Stimulated activated CD4-positive, alpha-beta T cell treated with anti-CD3 and anti-CD28 coated beads, Interleukin-1b, Interleukin-23, amount 100 ng/mL, for 1 hour (primary cell): ENCODE measurements at places on chromosomes 7 and 10.

- DNase-seq = no peak
Observed at GRCh38 chr10:122570920-122571319, 10.4 kb downstream of the DMBT1 start.

GRCh38 chr7:1611708-1612241 is 41.9 kb upstream of the PSMG3 start:
- no peak for DNase-seq

GRCh38 chr10:78461333-78461732 is 427.7 kb downstream of the RPS24 start:
- no peak for DNase-seq

DNA sequence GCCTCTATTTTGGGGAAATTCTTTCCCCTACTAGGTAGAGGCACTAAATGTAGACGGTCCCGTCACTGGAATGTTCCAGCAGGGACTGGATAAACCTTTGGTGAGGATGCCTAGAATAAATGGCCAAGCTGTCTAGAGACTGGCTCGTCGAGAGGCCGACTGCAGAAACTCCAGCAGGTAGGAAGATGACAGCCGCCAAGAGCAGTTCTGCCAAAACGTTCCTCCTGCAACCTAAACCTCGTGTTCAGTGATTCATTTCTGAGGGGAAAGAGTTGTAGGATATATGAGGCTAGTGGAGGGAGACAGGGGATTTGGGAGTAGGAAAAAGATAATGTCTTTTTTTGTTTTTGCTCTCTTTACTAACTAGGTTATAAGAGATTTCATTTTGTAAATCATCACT is 184.7 kb upstream of the GDF10 start:
- no peak for DNase-seq

DNA sequence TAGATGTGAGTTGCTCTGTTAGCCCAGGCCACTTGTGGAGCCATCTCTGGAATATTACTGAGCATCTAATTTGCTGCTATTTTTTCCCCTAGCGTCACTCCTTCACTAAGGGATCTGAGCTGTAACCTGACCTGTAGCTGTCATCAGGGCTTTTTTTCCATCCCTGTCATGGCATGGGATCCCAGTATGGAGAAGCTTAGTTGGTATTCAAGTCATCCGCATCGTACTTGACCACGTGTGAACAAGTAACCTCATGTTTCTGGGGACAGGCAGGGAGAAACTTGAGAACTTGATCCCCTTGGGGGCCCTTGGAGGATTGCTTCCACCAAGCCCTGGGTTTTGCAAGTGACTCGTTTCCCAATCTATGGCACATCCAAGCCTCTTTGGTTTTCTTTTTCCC is 474.4 kb upstream of the GALNT17 start:
- DNase-seq = no peak

DNA sequence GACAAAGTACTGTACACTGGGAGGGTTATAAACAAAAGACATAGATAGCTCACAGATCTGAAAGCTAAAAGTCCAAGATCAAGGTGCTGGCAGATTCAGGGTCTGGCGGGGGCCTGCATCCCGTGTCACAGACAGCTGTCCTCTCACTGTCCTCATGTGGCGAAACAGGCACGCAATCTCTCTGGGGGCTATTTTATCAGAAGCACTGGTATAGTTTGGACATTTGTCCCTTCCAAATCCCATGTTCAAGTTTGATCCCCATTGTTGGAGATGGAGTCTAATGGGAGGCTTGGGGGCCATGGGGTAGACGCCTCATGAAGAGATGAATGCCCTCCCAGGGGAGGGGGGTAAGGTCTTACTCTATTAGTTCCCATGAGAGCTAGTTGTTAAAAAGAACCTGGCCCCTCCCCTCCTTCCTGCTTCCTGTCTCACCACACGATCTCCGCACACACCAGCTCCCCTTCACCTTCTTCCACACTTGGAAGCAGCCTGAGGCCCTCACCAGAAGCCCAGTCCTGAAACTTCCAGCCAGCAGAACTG is 72.5 kb upstream of the UCN3 start:
- no peak for DNase-seq

DNA sequence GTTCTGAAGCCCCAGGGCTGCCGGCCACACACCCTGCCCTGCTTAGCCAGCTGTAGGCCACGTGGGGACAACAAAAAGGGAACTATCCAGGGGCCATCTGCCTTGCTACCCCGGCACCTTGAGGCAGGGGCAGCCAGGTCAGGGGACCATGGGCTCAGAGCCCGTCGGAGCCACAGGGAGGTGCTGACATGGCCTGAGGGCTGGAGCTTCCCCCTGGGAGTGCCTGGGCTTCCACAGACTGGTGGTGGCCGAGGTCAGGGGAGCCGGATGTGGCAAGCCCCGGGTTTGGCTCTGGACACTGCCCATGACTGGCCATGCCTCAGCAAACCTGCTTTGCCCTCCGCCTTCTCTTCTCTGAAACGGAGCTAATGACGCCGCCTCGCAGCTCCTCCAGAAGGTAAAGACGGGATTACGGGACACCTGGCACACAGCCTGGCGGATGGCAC is 178.5 kb downstream of the EBF3 start:
- DNase-seq = no peak

DNA sequence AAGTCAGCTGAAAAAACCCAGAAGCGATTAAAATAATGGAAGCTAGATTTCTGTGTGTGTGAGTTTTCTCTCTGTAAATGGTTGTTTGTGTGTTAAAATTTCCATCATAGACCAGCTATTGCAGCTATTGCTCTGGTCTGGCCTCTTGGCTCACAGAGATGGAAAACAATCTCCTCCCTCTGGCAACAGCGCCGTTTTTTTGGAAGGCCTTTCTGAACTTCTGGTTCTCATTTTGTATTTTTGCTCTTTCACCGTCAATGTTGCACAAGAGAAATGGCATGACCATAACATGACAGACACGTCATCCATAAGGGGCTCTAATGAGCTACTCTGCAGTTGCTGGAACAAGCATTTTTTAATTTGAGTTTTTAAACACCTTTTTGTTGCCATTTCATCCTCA is 91.0 kb downstream of the CUBN start:
- no peak for DNase-seq

DNA sequence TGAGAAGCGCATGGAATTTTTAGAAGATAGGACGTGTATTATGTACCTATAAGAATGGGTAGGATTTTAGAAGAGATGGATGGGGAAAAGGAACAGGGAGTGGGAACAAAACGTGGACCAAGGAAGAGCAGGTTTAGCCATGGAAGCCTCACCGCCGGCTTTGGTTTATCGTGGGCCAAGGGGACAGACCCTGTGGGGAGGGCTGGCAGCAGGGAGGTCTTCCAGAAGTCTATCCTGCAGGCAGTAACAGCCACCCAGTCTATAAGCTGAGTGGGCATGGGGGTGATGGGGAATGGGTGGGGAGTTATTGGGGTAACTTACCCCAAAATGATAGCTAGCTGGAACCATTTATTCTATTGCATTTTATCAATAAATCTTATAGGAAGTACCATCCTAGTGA is 44.9 kb downstream of the IKZF1 start:
- no peak for DNase-seq

- no peak for DNase-seq
Observed at GRCh38 chr7:85522070-85522469, 335.2 kb upstream of the SEMA3D start.

- DNase-seq = no peak
Observed at GRCh38 chr7:102029616-102030015, 212.2 kb downstream of the CUX1 start.

- DNase-seq = no peak
Observed at GRCh38 chr10:45383682-45384330, 9.8 kb downstream of the ALOX5 start.

- DNase-seq = no peak
Observed at GRCh38 chr7:101302641-101303101, 18.9 kb downstream of the IFT22 start.

GRCh38 chr7:31466036-31466435 is 47.9 kb upstream of the ITPRID1 start:
- no peak for DNase-seq

DNA sequence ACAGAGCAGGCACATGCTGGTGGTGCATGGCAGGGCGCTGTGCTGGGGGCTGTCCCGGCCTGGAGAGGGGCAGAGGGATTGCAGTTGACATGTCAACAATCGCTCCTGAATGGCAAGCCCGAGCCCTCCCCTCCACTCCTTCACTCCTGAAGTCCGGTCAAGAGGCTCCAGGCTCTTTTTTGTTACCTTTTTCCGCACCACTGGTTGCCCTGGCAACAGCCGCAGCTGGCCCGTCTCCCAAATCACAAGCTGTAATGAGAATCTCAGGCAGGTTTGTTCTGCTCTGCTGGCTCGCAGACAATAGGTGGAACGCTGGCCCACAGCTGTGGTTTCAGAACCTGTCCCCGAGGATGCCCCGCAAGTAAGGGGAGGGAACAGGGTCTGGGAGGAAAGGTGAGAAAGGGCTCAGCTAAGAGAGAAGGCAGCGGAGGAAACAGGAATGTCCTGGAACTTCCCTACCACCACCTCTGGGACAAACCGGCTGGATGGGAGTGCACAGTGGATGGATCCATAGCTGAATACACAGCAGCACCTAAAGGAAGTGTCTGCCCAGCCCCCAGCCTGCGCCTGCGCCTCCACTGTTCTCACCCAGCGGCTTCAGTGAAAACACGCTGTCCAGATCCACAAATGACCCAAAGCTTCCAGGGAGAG is 58.9 kb downstream of the CALML3 start:
- DNase-seq = no peak

DNA sequence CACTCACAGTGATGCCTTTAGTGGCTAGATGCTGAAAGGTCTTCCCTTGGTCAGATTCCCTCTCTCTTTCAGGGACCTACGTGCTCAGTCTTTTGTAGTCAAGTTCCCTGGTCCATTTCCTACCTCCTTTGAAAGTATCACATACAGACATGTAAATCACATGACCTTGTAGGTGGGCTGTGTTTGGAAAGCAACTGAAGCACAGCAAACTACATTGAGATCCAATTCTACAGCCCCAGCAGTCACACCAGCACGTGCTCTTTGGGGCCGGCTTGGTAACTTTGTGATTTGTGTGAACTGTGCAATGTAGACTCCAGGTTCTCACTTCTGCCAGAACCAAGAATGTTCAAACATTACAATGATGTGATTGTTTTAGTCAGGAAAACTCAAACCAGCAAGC is 89.7 kb upstream of the PLPP4 start:
- no peak for DNase-seq

DNA sequence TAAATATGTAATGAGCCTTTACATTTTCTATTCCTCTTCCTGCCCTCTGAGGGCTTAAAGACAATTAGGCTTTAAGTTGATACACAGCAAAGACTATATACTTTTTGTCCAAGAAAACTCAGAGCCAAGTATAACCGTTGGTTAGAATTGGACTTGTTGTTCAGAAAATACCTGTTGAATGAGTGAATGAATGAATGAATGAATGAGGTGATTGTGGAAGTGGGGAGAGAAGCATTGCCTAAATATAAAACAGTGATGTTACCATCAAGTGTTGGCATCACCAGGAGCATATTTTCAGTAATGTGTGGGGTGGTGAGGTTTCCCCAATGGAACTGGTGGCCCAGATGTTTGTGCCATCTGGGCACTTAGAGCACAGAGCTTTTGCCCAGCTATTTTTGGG is 106.9 kb downstream of the AOAH start:
- DNase-seq = no peak

DNA sequence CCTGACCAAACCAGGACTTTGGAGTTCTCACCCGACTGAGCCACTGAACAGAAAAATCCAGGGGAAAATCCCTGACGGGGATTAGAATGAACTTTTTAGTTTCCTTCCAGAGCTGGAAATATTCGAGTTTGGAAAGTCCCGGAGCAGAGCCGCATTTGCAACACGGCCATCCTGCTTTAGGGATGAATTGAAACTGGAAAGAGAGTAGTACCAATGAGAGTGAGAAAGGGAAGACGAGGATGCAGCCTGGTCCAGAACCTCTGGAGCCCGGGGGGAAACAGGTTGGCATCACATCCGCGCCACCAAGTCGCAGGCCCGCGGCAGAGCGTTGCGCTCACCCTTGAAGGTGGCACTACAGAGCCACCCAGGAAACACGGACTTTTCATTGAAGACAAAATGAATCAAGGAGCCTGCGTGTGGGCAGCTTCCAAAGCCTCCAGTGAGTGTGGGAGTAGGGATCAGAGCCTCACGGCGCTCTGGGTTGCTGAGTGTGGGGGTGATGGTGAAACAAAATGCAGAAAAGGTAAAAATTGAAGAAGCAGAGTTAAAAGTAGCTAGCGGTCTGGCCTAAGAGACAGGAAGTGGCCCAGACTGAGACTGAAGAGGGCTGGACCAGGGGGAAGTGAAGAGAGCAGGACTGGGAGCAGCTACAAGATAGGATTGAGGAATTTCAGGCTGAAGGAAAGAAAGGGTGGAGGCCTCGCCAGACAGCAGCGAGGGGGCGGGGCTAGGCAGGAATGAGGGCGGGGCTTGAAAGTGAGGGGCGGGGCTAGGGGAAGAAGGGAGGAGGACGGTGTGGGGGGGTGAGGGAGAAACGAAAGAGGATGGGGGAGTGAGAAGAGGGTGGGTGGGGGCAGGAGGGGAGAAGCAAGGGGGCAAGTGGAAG is 1.8 kb downstream of the SMURF1 start:
- DNase-seq = peak; percentile 54

DNA sequence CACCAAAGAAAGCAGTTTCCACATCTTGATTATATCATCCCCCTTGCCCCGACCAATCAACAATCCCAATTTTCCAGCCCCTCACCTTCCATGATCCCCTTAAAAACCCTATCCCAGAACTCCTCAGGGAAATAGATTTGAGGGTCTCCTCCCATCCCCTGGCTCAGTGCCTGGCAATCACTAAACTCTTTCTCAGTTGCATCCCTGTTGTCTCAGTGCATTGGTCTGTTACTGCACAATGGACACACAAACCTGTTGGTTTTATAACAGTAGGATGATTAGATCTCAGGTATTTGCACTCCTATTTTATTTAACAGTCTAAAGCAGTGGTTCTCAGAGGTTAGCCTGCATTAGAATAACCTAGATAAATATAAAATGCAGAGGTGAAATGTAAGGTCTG is 45.2 kb upstream of the RELN start:
- DNase-seq = no peak

GRCh38 chr7:46752881-46753366 is 829.0 kb downstream of the TNS3 start:
- DNase-seq = no peak

DNA sequence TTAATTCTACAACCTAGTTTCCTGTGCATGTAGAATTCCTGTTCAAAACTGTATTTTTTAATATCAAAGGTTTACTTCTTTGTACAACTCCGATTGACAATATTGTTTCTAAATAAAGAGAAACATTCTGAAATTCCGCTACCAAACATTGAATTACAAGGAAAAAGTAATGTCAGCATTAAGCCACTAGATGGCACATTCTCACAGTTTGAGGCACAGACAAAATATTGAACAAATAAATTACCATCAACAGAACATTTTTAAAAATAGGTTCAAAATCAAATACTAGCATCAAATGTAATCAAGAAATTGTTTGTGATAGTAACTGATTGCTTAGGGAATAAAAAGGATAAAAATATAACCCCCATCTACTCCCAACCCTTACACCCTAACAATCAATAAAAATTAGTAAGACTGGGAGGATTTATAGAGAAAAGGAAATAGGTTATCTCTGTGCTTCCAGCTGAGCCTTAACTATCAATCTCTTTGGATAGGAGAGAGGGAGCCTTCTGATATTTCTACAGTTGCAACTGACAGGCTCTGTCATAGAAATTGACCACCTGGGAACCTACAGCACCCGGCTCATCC is 86.6 kb upstream of the C7orf33 start:
- DNase-seq = no peak
